ENCODE measurements at places on chromosomes 12 and 14.

- DNase-seq: no peak
These were observed 47.8 kb downstream of the HECTD1 start for GRCh38 chr14:31159682-31160296.

GRCh38 chr12:130164936-130165335 lies 2.7 kb downstream of the FZD10 start:
- DNase-seq: no peak

DNA sequence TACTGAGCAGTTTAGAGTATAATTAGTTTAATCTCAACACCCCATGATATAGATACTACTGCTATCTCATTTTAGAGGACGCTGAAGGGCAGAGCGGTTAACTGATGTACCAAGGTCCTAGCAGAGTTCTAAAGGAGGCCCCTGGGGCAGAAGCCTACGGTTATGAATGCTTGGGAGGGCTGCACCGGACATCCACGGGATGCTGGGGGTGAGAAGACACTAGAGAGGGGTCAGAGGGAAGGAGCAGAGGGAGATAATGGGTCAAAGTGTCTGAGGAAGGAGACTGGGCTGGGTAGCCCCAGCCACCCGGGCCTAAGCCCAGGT lies 1.6 kb upstream of the ACTR6 start:
- DNase-seq: no peak

- DNase-seq: peak; percentile 34
These were observed 10.9 kb upstream of the KRT77 start for GRCh38 chr12:52713960-52714886.

DNA sequence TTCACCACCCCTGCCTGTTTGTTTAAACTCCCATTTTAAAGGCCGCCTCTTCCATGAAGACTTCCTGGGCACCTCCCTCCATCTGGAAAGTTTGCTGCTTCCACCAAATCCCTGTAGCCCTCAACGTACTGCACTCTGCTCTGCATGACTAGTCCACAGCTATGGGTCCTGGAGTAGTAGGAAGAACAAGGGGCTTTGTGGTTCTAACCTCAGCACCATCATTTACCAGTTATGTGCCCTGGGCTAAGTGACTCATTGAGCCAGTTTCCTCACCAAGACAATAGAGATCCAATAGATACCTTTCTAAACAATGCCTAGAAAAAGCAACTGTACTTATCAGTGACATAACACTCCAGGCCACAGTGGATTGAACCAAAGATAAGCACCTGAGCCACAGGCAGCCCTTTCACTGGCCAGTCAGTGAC lies 8.5 kb upstream of the LTBP2 start:
- DNase-seq: peak; percentile 44

DNA sequence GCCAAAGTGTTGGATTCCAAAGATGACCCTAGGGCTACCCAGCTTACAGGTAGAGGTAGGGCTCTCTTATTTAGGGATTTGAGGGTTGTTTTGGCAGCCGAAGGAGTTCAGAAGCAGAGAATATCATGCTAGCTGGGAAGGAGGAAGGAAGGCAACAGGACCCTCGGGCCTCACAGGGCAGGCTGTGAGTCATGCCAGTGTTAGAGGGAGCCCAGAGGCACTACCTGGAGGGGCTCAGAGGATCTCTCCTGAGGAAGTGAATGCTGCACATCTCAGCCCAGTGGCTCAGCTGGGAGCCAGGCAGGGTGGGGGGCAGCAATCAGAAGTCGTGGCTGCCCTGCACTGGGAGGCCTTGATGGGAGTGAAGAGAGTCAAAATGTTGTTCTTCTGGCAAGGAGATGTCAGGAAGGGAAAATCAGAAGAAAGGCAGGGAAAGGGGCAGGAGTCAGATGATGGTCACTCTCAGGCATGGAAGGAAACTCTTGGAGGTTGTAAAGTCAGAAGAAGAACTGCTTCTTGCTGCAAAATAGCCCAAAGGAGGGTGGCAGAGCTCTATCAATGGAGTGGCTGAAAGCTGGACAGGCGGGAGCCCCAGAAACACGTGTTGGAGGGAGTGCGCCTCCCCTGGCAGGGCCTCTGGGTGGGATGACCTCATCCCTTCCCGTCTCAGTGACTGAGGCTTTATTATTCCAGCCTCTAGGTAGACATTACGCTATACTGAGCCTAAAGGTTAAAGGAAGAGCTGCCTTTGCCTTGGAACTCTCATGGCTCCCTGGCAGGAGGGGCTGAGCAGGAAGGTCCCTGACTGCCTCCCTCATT lies 141.3 kb downstream of the SMOC1 start:
- no peak for DNase-seq

DNA sequence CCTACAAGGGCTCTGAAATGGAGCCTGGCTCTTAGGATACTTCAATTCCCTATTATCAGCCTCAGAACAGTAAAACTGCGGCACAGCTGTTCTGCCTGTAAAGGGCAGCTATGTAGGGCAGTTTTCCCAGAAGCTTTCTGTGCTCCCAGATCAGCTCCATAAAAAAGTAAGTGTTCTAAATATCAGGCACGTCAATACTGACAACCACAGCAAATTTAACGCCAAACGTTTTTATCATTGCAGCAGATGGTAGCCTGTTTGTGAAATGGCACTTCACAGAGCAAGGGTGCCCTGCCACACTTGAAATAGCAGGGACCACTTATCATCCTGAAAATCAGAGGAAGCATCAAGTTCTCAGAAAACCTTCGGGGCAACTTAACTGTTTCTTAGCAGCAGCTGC lies 54.8 kb upstream of the PTHLH start:
- no peak for DNase-seq

- DNase-seq: no peak
These were observed 32.8 kb downstream of the GOLGA3 start for GRCh38 chr12:132795847-132796246.

DNA sequence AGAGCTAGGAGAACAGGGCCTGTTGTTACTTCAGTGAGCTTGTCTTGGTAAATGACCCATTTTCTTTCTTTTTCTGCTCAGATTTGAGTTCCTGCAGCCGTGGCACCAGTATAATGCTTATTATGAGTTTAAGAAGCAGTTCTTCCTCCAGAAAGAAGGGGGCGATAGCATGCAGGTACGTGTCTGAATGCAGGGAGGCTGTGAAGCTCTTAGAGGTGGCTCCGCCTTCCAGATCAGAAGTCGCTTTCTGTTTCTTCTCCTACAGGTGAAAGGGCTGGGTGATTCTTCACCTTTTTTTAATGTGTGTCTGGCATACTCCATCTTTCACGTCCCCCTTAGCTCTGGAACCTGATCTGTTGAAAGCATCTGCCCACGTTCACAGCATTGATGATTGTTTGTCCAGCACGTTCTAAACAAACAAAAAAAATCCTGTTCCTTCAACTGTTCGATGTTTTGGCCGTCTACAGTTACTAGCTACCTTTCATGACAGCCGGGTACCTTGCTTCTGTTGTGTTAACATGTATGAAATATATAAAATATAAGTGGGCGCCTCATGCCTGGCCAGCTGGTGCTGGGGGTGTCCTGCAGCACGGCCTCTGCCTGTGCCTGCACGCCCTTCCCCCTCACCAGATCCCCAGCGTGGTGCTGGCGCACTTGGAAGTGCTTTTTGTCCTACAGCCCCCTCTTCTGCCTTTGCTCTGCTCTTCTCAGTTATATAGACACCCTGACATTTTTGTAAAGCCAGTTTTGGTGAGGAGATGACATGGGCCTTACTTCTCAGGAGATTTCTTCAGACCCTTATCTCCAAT lies 44.6 kb downstream of the SFSWAP start:
- DNase-seq: peak; percentile 18

- DNase-seq: no peak
These were observed 5.7 kb downstream of the PAH start for GRCh38 chr12:102911320-102911719.

DNA sequence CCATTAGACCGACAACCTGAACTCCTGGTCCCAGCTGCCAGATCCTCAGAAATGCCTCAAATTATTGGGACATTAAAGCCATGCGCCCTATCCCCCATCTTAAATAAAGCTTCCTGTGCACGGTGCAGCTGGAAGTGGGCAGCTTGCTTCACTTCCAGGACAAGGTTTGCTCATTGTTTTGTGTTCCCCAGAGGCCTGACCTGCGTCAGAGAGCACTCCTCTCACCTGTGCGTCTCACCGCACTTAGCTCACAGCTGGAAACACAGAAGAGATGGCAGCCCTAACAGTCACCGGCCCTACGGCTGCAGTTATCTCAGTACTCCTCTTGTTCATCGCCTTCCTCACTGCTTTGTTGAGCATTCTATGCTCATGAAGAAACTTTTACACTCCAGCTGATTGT lies 135.5 kb downstream of the ANO2 start:
- DNase-seq: no peak

DNA sequence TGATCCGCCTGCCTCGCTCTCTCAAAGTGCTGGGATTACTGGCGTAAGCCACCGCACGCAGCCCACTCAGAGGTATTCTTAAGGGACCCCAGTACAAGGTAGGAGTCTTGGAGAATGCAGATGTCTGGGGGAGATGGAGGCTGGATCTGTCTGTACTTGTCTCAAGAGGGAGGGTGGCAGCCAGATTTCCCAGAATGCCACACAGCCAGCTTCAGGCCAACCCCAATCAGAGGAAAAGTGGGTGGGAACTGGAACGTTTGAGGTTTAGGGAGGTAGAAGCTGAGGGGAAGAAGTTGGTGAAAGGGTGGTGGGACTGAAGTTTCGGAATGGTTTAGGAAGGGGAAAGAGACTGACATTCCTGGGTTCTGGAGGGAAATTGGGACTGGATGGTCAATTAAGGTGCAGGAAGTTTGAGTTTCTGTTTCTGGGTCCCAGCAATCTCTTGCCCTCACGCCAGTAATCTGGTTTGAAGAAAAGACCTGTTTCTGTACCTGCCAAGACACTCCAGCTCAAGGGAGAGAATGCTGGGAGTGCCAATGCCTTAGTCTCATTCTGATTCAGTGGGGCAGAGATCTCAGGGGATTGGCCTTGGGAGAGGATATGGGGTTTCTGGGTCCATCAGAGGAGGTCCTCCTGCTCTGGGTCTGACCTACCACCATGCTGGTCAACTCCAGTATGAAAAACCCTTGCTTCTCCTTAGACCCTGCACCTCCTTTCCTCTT lies 8.1 kb upstream of the ZNF385A start:
- no peak for DNase-seq

GRCh38 chr12:6187948-6188793 lies 12.0 kb upstream of the CD9 start:
- no peak for DNase-seq

DNA sequence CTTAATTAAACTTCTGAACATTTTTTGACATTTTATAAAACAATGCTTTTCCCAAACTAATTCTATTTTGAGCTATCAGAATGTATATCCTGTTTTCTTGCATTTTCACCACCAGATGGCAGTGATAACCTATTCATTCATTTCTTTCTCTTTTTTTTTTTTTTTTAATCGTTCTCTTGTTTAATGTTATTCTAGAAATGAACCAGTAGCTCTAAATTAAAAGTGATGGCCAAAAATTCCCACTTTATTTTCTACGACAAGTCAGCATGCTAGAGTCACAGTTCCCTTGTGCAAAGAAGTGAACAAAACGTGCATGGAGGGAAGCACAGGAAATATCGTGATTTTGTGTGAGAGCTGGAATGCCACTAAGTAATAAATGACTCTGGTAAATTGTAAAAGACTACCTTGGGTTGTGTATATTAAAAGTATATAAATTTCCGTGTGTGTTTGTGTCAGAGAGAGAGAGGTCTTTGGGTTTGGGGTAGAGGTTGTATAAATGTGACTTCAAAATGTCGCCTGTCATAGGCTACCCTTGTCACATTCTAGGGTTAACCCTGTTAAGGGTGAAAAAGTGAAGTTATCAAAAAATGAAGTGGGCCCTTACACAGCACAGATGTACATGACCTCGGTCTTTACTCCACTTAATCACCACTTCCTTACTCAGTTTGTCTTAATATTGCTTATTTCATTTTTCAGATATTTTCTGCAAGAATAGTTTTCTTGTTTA lies 40.4 kb upstream of the LDHB start:
- DNase-seq: no peak

- DNase-seq: no peak
These were observed 109.7 kb downstream of the GPATCH2L start for GRCh38 chr14:76261371-76261811.

GRCh38 chr14:101514136-101514535 lies 47.2 kb upstream of the DIO3 start:
- no peak for DNase-seq

DNA sequence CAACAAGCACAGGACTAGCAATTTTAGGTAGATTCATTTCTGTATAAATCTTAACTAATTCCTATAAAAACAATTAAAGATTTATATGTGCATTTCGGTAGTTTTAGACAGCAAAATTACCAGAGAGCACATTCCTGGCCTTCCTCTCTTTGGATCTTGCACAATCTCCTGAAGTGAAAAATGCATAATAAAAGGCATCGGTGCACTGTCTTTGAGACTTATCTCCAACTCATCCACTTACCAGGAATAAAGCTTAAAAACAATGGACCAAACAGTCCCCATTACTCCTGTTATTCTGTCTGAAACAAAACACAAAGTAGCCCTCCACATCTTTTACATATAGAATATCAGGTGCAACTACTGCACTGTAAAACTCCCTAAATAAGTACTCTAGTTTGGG lies 69.3 kb downstream of the HECTD1 start:
- DNase-seq: no peak

DNA sequence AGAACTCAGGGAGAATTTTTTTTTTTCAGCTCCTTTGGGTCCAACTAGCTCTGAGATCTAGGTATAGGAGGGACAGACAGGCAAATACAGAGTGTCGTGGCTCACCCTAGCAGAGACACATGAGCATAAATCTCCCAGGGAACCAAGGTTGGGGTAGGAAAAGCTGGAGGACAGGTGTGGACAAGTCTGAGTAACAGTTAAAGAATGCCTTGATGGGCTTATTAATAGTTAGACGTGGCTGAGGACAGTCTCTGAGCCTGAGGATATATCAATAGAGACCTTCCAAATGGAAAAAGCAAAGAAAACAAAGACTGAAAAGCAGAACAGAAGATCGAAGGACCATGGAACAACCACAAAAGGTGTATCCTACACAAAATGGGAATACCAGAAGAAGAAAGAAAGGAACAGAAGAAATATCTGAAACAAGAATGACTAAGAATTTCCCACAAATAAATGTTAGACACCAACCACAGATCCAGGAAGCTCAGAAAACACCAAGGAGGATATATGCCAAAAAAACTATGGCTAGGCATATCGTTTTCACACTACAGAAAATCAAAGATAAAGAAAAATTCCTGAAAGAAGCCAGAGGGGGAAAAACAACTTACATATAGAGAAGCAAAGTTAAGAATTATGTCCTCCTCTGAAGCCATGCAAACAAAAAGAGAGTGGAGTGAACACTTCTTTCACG lies 80.9 kb downstream of the PTPRB start:
- no peak for DNase-seq

DNA sequence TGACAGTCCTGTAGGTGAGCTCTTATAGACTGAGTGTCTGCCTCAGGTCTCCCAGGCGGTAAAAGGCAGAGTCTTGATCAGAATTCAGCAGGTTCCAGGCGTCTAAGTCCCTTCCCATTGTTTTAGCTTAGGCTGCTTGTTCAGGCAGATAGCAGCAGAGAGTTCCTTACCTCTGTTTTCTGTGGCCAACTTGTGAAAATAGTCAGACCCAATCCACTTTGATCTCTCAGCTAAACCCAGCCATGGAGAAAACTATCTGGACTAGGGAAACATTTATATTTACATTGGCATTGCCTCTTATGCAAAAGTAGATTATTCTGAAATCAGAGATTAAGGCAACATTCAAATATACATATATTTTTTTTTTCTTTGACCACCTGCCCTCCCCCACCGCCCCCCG lies 21.4 kb downstream of the CCDC62 start:
- no peak for DNase-seq
